ENCODE measurements at places on chromosomes 1 and 21.

GRCh38 chr1:235631816-235632215, 17.8 kb downstream of the GNG4 start:
- DNase-seq: no peak

GRCh38 chr1:110188035-110188618, 22.0 kb upstream of the KCNC4 start:
- peak; percentile 56 for DNase-seq

GRCh38 chr1:246304484-246305259, 202.4 kb downstream of the SMYD3 start:
- no peak for DNase-seq

DNA sequence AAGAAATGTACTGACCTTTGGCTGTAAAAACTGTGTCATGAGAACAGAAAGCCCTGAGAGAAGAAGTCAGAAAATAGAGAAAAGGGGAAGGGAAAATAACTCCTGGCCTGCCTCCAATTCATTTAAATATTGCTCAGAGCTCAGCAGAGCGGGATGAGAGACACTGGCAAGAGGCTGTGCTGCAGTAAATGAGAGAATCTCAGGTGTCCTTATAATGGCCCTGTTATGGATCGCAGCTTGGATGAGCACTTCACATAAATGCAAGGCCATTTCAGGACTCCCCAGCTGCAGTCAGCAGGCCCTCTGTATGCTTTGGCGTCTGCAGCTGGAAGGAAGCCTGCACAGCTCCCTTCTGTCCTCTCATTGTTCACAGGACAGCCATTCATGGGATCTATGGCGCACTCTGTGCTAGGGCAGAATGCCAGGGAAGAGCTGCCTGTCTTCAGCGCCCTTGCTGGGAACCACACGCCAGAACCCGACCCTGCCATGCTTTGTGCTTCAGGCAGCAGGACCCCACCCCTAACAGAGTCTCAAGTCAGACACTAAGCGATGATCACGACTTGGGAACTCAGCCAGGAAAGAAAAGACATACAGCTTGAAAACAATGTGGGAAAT, 20.7 kb upstream of the ABCB10 start:
- peak; percentile 12 for DNase-seq

GRCh38 chr21:34280389-34280795, 83.4 kb upstream of the KCNE2 start:
- DNase-seq: peak; percentile 58

- no peak for DNase-seq
Observed at GRCh38 chr1:54376430-54377039, 29.7 kb downstream of the SSBP3 start.

- no peak for DNase-seq
Observed at GRCh38 chr1:231847612-231848397, 221.2 kb downstream of the DISC1 start.

Data from AG10803 (cell line).